CMK (cell line): ENCODE measurements at places on chromosomes 2 and 18.

- no peak for DNase-seq
Observed at GRCh38 chr2:54956111-54956627, 94.1 kb downstream of the RTN4 start.

DNA sequence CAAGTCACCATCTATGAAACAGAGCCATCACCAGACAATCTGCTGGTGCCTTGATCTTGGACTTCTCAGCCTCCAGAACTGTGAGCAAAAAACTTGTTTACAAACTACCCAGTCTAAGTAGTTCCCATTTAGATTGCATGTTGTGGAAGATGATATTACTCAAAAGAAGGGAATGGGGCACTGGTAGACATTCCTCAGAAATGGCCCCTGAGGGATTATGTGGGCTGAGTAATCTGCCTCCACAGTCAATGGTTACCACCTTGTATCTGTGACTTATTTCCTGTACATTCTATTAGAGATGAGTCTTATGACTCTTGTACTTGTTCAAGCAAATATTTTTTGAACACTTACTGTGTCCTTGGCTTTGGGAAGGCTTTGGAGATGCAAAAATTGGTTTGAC lies 160.4 kb downstream of the NUP35 start:
- no peak for DNase-seq

DNA sequence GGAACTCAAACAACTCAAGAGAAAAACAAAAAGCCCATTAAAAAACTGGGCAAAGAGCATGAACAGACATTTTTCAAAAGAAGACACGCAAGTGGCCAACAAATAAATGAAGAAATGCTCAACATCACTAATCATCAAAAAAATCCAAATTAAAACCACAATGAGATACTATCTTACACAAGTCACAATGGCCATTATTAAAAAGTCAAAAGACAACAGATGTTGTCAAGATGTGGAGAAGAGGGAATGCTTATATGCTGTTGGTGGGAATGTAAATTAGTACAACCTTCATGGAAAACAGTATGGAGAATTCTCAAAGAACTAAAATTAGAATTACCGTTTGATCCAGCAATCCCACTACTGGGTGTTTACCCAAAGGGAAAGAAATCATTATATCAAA lies 15.1 kb downstream of the LMAN1 start:
- no peak for DNase-seq

DNA sequence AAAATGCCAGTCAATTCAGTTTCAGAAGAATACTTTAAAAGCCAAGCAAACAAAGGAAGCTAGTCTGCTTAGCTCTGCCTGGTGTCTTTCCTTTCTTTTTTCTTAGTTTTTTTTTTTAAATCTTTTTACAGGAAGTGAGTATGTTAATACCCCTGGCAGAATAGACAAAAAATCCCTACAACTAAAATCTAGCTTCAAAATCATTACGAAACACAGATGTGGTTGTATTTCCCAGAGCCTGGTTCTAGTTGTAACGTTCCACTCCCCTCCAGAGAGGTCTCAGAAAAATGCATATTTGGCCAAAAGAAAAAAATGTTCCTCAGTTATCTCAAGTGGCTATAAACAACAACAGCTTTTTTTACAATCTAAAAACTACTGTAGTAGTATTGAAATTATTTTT lies 202.1 kb upstream of the RND3 start:
- no peak for DNase-seq

- DNase-seq = no peak
Observed at GRCh38 chr2:121185571-121186074, 99.4 kb downstream of the TFCP2L1 start.

GRCh38 chr18:10953672-10954071 lies 195.7 kb downstream of the PIEZO2 start:
- DNase-seq = no peak

DNA sequence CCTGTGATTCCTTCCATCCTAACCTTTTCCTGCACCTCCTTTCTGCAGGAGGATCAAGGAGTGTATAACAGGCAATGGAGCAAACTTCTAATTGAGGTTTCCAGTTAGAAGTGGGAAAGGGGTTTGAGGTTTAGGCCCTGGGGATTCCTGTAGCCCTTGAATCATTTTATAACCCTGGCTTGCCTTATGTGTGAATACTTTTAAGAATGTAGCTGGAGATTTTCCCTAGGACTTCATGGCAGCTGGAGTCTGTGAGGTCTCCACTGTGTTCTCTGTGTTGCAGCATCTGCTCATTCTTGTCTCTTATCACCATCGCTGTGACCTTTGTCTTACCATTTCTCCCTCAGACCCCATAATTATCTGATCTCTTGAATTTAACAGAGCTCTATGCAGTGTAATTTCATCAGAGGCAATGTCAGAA lies 370.2 kb upstream of the SLC14A2 start:
- DNase-seq = no peak

DNA sequence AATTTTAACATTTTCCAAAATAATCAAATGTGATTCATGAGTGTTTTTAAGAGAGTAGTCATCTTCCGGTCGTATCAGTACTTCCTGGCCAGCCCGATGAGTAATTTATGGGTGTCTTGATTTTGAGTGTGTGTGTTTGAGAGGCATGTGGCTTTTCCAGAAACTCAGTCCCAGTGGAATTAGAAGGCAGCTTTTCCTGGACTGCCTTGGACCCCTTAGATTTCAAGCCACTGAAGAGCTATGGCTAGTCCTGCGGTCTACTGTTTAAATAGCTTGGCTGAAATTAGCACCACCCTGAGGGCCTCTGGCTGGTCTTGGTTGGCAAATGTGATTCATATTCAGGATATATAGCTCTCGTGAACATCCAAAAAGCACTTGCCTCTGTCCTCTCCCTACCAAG lies 59.4 kb downstream of the HK2 start:
- no peak for DNase-seq

GRCh38 chr2:241728000-241728399 lies 6.4 kb upstream of the D2HGDH start:
- no peak for DNase-seq

GRCh38 chr2:177885828-177886466 lies 186.6 kb downstream of the PDE11A start:
- no peak for DNase-seq

GRCh38 chr2:57549642-57550102 lies 496.9 kb upstream of the VRK2 start:
- no peak for DNase-seq

GRCh38 chr18:9690418-9691188 lies 17.5 kb upstream of the RAB31 start:
- no peak for DNase-seq

- DNase-seq = no peak
Observed at GRCh38 chr18:8870528-8870927, 165.2 kb downstream of the MTCL1 start.

- no peak for DNase-seq
Observed at GRCh38 chr2:43276962-43277391, 50.6 kb upstream of the ZFP36L2 start.

GRCh38 chr2:109098251-109098920 lies 30.6 kb upstream of the SH3RF3 start:
- no peak for DNase-seq

DNA sequence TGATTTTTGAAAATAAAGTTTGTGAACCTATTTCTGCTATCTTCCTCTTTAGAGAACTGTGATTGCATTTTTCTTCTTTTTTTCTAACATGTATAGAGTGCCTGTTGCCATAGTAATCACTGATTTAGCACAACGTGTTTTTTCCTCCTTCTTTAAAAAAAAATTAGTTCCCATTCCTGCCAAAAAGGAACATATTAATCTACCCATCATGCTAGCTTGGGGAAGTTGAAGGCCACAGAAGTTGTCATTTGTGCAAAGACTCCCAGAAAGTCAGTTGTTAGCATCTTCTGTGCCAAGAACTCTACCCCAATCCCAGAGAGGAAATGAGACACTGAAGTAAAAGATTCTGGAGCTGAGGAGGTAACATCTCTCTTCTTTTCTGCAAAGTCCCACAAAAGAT lies 57.3 kb downstream of the SLC8A1 start:
- DNase-seq = no peak
